ENCODE measurements at places on chromosomes 11 and 22.

GRCh38 chr11:128291007-128291406 is 296.4 kb downstream of the ETS1 start:
- ATAC-seq, result no peak

DNA sequence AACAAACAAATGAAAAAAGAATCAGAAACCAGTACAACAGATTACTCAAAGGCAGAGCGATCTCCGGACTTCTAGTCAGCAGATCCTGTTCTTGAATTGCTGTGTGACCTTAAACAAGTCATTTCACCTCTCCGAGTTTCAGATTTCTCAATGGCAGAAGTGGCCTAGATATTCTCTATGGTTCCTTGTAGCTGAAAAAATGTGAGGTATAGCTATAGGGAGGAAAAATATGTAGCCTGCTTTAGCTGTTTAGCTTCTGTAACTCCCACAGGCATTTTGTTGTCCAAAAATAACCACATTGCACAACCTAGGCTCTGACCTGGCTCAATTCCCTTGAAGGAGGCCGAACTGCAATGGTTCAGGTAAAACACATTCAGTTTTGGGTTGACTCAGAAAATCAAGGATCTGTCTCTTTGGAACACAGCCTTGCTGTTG is 100.7 kb downstream of the DBX1 start:
- ATAC-seq, result no peak

GRCh38 chr11:72297828-72298227 is 53.9 kb upstream of the PHOX2A start:
- ATAC-seq, result no peak

DNA sequence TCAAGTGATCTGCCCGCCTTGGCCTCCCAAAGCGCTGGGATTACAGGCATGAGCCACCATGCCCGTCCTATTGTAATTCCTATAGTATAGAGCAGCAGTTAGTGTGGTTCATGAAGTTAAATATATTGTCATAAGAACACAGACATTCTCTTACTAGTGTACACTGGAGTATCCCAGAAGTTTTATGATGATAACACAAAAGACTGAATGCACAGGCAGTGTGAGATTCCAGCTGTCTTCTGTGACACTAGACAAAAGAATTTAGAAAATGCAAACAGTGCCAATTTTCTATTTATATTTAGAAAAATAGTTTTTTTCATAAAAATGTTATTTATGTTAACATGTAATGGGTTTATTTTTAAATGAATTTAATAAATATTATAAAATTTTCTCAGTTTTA is 39.4 kb upstream of the RBX1 start:
- ATAC-seq, result no peak

DNA sequence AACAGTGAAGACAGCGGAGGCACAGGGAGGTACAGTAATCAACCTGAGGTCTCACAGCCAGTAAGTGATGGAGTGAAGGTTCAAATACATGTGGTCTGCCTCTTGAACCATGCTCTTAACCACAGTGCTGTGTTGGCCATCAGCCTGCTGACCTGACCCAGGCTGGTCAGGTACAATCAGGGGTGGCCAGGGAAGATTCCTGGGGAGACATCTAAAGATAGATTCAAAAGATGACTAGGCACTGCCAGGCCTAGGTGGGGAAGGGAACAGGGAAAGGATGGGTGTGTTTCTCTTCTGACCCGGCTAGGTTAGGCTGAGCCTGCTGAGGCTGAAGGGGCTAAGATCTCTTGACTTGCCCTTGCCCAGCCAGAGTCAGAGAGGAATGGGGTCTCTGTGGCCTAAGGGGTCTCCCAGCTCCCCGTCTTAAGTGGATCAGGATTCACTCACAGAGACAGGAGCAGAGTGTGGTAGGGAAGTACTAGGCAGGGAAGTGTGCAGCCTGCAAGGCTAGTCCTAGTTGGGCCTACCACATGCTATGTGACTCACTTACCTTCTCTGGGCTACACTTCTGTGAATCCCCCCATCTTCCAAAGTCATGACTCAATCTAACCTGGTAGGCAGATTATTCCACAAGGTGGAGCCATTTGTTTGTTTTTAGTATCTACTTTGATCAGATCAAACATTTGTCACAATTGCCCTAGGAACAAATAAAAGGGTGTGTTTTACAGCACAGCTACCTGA is 10.4 kb upstream of the SREBF2 start:
- peak; percentile 99 for ATAC-seq

- ATAC-seq, result no peak
These were observed 10.8 kb downstream of the EHF start for GRCh38 chr11:34631737-34632104.

Data from activated CD4-positive, CD25-positive, alpha-beta regulatory T cell treated with anti-CD3 and anti-CD28 coated beads, Interleukin-2, amount 50 U/mL, for 24 hours (primary cell).